Left cardiac atrium (tissue), 4 donors: ENCODE measurements at places on chromosomes 12 and 14. TPM values are rescaled to one million over a fixed set of nuclear protein-coding genes. Genes with fewer than 3 reads are reported as not detected.

The RFX4 gene
- total RNA-seq: not detected

The TMEM63C gene
- not detected for total RNA-seq

The ART4 gene
- 5.4 TPM for total RNA-seq

DNA sequence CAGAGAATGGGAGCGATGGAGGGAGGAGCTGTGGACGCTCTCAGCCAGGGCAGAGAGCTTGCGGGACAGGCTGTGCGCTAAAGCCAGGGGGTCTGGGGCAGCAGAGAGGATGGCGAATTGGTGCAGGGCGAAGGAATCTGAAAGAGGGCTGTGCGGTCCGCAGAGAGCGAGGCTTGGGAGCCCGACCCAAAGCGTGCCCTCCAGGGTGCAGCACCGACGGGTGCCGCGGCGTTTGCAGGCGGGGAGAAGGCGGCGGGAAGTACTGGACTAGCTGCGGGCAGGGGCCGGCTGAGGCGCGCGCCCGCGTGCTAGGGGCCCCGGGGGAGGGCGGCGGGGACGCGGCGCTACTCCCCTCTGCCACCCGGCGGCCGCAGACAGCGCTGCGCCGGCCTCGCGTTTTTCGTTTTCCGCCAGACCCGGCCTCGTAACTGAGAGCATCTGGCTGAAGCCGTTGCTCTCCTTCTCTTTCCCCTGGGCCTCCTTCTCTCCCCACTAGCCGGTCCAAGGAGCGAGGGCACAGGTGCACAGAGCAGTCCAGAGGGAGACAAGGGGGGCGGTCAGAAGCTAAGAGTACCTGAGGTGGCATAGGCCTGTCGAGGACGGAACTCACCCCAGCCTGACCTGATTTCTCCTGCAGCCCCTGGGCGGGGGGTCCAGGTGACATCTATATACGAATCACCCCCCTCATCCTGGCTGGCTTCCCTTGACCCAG is 24.9 kb downstream of the SLC6A12 start:
- peak; percentile 50 for DNase-seq

DNA sequence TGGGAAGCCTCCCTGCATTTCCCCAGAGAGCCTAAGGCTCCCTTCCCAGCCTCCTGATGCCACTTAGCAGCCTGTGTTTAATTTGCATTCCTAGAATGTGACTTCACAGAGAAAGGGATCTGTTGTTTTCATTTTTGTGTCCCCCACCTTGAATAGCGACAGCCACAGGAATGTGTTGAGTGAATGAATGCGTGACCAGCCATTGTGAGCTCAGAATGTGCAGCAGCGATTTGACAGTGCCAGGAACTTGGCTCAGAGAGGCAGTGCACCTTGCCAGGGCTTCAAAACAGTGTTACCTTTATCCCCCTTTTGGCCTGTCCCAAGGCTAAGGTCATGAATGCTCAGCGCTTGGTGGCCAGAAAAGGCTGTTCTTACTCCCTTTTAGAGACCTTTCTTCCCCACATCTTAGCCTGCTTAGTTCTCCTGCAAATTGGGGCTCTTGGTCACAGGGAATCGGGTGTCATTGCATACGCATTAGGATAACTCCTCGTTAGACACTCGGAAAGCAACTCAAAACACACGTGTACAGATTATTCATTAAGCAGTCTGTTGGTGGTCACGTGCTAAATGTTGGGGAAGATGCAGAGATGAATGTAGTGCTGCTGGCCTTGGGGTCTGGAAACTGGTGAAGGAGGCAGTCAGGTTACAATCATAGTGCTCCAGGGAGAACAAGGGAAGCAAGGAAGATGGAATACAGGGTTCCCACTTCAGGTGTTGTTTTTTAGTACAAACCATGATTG is 9.8 kb downstream of the NTF3 start:
- DNase-seq: no peak

GRCh38 chr14:33347796-33348195 is 409.1 kb downstream of the NPAS3 start:
- DNase-seq: no peak

GRCh38 chr12:106249411-106250135 is 1.8 kb upstream of the CKAP4 start:
- DNase-seq: no peak
